SJSA1 (cell line): ENCODE measurements at places on chromosomes 2 and 18. TPM values are rescaled to one million over a fixed set of nuclear protein-coding genes. Genes with fewer than 3 reads are reported as not detected.

The RAB17 gene
- total RNA-seq, result 0.21 and 0.28 TPM in 2 replicates

- no peak for DNase-seq
Observed at GRCh38 chr2:233650981-233651380, 14.7 kb downstream of the UGT1A10 start.

DNA sequence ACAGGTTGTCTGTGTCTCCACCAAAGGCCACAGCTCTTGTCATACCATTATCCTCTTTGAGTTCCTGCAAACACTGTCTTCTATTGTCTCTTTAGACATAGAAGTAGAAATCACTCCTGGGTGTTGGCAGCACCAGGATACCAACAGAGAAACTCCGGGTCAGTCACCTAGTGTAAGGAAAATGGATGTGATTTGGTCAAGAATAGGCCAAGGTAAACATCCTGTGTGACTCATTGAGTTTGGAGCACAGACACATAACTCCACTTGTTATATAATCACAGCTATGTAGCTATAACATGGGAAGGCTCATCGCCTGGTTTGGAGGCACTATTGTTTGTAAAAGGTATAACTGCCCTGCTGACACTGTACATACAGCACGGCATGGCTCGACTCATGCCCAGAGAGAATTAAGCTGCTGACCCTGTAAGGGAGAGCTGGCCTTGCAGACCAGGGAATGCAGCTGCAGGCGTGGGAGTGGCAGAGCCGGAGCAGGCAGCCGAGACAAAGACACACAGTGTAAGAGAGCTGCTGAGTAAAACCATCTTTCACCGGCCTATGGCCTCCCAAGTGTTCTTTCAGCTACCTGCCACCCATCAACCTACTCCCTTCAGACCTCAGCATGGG is 3.4 kb upstream of the TXNL1 start:
- peak; percentile 48 for DNase-seq

DNA sequence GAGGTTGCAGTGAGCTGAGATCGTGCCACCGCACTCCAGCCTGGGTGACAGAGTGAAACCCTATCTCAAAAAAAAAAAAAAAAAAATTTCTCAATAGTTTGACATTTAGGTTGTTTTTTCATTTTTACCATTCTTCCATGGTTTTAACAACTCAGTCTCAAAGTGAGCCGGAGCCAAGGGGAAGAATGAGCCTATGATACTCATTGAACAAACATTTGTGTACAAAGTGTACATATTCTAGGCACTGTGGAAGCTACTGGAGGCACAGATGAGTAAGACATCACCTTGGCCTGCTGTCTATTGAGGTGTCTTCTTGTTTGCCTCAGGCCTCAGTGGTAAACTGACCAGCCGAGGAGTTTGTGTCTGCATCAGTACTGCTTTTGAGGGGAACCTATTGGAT is 21.9 kb downstream of the CENPO start:
- DNase-seq, result no peak

DNA sequence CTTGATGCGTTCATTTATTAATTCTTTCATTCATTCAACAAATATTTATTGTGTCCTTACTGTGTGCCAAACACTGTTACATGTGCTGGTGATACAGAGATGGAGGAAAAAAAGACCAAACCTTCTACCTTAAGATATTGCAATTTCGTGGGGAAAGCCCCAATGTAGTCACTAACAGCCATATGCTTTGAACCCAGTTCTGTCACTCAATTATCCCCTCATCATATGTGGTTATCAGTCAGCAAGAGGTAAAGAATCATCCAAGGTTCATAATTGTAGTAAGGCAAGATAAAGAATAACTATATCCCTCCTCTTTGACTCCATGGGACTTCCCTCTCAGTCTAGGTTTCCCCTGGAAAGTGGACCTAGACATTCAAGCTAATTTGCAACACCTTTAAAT is 1185.6 kb upstream of the CELF4 start:
- no peak for DNase-seq

DNA sequence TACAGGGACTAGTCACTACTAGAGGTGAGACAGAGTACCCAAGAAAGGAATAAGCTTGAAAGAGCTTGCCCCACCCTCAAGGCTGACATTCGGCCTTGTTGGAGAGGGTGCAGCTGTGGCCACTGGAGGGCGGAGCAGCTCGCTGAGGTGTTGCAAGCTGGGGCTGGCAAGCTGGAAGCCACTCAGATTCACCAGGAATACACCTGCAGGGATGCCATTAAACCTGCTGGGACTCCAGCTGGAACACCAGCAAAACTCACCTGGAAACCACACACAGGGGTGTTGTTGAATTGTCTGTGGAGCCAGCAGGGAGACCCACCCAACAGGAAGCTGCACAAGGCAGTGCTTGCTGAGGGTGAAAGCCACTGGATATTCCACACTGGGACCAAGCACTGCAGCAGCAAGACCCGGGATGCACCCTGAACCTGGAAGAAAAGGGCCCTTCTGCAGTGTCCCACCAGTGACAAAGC is 26.1 kb downstream of the KCTD18 start:
- DNase-seq, result no peak

GRCh38 chr2:96265349-96265839 is 403 bp downstream of the TMEM127 start:
- no peak for DNase-seq

- DNase-seq, result no peak
Observed at GRCh38 chr2:31996571-31997150, 14.1 kb downstream of the MEMO1 start.

DNA sequence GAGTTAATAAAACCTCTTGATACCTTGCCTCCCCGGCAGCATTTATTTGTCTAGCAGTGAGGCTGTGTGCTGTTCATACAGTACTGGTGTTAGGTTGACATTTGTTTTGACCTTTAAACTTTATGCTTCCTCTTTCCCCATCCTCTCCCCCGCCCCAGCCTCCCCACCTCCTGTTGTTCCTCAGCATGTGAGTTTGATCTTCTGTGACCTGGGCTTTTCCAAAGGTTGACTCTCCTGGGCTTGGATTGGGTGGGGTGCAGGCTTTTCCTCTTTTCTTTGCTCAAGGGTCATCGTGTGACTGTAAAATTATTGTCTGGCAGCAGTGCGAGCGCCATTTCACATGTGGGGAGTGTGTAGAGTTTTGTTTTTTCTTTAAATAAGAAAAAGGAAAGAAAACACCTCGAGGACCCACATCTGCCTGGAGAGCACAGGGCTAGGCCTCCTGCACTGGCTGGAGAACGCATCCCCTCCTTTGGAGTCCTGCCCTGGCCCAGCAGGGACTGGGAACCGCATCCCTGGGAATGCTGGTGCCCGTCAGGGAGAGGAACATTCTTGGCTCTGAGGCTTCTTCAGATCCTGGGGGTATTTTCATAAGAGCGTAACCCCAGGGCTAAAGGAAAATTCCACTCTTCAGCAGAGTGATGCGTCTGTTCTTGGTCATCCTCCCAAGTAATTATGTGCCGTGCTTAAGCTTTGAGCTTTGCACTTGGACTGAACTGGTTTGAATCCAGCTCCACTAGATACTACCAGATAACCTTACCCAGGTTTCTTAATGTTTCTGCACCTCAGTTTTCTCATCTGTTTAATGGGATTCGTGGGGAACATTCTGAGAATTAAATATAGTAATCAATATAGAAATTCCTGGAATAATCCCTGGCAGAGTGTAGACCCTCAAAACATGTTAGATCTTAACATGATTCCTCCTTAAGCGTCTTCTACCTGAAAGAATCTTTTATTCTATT is 91.5 kb downstream of the SETBP1 start:
- no peak for DNase-seq

DNA sequence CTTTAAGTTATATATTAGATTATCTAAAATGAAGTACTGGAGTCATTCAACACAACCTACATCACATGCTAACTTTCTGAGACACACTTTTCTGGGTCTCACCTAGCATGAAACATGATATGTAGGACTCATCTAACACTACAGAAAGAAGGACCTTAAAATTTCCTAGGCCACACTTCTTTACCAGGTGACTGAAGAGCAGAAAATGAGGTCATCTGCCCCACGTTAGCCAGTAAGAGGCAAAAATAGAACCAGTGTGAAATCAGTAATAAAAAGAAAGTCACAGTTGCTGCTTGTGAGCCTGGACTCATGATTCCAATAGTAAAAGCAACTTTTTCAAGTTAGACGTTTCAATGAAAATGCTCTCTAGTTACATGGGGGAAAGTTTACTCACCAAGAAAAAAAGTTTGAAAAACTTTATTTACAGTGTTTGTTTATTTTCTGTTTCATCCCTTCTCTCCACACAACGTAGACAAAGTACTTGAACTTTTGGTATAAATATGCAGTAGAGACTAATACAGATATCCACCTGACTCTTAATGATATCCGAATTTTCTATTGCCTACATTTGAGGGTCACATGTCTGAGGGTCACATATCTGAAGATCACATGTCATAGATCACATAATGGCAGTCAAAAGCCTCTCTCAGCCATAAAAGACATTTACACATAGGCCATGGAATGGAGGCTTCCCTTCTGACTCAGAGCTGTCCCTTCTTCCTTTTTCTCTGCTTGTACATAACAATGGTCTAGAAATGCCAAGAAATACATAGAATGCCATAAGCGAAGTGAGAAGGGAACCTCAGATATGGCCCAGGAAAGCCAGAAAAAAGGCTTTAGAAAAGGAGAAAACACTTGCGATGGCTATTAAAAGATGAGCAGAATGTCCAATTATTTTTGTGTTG is 362.9 kb downstream of the ZEB2 start:
- no peak for DNase-seq

DNA sequence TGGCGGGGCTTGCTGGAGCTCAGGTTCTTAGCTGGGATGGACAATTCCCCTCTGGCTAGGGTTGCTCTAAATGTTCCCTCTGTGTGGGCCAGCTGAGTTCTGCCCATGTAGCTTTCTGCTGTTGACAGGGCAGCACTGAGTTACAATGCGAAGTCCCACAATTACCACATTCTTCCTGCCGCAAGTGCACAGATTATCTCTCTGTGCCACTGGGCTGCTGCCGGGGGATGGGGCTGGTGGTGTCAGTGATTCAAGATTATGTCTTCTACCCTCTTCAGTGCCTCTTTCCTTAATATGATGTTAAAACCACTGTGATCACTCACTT is 708.1 kb downstream of the SLC4A3 start:
- DNase-seq, result no peak

- no peak for DNase-seq
Observed at GRCh38 chr2:110130757-110131156, 15.1 kb upstream of the MALL start.
